LHCN-M2 (cell line): ENCODE measurements at places on chromosomes 11 and 22.

GRCh38 chr11:64124147-64124546 is 41.8 kb downstream of the MACROD1 start:
- DNase-seq = no peak

DNA sequence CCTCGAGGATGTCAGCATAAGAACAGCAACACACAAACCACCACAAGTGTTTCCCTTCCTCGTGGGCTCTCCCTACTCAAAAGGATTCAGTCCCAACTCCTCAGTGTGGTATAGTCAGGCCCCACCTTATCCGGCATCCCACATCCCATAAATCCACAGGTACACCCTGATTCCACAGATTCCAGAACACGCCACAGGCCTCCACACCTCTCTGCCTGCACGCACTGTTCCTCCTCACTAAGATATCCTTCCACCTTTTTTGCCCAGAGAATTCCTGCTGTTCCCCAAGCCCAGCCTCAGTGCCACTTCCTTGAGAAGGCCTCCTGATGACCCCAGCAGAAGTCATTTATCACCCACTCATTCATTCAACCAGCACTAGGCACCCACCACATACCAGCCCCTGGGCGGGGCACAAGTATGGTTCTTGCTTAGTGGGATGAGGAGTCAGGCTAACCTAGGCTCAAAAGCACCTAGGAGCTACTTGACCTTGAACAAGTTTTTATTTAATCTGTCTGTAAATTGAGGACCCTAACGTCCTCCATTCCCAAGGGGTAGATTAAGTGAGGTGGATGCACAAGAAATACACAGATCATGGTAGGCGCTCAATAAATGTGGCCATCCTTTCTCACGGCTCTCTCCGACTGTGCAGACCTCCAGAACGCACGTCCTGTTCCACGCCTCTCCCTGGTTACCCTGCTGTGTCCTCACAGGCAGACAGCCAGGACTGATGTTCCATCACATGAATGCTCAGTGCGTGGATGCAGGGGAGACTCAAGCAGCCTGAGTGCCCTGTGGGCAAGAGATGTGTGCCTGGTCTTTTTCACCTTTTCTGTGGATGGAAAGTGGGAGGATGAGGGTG is 2.1 kb upstream of the KCNJ4 start:
- DNase-seq = no peak

- peak; percentile 39 for DNase-seq
These were observed 486 bp downstream of the CLMP start for GRCh38 chr11:123194337-123195187.

DNA sequence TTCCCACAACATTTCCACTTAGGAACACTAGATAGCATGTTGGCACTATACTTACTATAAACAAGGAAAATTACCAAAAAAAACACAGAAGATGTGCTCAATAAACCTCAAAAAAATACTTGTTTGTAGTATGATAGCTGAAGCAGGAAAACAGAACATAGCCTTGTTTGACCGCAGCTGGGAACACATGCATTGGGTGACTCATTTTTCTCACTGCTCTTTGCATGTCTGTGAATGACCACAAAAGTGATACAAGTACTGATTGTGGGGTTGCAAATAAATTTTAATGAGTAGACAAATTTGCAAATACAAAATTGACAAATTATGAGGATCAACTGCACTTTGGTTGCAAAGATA is 22.8 kb upstream of the GUCY1A2 start:
- DNase-seq = peak; percentile 69

DNA sequence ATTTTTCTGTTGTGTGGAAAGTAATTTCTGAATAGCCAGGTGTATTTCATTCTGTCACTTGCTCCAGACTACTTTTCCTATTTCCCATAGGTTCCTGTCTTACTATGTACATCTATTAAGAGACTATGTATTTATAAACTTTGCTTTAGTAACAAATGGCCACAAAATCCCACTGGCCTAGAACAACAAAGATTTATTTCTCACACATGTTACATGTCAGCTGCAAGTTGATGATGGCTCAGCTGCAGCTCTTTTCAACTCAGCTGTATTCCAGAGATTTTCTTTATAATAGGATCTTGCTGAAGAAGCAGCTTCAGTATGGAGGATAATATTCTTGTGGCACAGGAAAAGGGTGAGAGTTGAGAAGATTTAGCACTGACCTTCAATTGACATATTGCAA is 539.6 kb upstream of the LRRC4C start:
- no peak for DNase-seq

- DNase-seq = no peak
These were observed 8.1 kb downstream of the RIC8A start for GRCh38 chr11:215581-216037.

GRCh38 chr11:85848556-85848955 is 6.6 kb upstream of the CCDC83 start:
- no peak for DNase-seq

- no peak for DNase-seq
These were observed 11.5 kb upstream of the PARVB start for GRCh38 chr22:44012591-44012990.

- no peak for DNase-seq
These were observed 289.6 kb upstream of the B3GAT1 start for GRCh38 chr11:134701564-134702165.

- DNase-seq = no peak
These were observed 55.8 kb upstream of the PRDM11 start for GRCh38 chr11:45090607-45091006.

- DNase-seq = no peak
These were observed 339.1 kb upstream of the API5 start for GRCh38 chr11:42972741-42973140.

DNA sequence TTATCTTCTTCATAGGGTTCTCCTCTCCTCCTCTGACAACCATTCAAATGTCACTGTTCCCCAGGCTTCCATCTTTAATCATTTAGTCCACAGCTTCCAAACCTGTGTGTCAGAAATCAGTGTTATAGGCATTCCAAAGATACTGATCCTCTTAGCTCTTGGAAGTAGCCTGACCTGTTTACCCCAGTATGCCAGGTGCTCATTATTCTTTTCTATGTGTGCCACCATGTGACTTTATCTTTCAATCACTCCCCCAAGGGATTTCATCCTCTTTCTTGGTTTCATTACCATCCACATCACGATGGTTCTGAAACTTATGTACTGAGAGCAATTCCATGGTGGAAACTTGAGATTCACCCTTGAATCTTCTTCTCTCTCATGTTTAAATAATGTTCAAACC is 7.6 kb downstream of the POU2AF2 start:
- DNase-seq = no peak

DNA sequence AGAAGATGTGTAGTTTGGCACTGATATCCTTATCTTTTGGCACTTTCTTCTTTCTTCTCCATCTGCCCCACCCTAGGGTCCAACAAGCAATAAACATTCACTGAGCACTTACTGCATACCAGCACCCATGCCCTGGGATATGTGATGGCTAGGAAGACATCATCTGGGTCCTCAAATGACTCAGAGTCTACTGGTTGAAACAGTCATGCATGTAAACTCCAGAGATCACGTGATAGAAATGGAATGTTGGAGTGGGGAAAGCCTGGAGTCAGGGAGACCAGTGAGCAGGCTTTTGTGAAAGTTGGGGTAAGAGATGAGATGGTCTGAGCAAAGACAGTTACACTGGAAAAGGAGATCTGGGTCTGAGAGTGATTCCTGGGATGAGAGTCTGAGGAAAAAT is 724.9 kb upstream of the TENM4 start:
- DNase-seq = peak; percentile 44

- DNase-seq = no peak
These were observed 92.6 kb downstream of the PKNOX2 start for GRCh38 chr11:125257190-125257579.

- DNase-seq = no peak
These were observed 6.9 kb downstream of the MCAT start for GRCh38 chr22:43136255-43136654.

- no peak for DNase-seq
These were observed 17.2 kb downstream of the AP2A2 start for GRCh38 chr11:942823-943222.

DNA sequence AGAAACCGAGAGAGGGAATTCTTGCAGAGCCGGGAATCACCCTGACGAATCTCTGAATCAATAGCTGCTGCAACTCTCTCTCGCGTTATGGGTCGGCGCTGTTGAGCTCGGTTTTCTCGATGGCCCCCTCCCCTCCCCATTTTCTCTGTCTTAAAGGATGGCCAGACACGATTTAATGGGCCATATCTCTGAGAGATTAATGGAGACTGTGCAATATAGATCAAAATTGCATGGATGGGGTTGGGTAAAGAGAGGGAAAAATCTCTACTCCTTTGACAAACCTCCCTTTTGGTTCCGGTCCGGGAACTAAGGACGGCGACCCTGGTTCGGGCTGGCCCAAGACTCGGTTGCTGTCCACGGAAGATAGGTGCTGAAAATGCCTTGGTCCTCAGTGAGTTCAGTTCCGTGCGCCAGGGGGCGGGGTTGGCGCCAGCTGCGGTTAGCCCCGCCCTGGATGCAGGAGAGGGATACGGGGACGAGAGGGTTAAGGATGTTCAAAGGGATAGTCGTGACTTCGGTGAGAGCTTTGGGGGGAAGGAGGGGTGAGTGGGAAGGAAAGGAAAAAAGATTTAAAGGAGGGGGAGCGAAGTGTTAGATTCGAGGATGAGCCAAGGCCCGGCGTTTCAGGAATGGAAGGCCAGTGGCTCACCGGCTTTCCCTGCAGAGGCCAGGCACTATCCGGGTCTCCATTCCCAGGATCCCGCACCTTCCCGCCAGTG is 103.6 kb upstream of the HSD17B12 start:
- peak; percentile 46 for DNase-seq

DNA sequence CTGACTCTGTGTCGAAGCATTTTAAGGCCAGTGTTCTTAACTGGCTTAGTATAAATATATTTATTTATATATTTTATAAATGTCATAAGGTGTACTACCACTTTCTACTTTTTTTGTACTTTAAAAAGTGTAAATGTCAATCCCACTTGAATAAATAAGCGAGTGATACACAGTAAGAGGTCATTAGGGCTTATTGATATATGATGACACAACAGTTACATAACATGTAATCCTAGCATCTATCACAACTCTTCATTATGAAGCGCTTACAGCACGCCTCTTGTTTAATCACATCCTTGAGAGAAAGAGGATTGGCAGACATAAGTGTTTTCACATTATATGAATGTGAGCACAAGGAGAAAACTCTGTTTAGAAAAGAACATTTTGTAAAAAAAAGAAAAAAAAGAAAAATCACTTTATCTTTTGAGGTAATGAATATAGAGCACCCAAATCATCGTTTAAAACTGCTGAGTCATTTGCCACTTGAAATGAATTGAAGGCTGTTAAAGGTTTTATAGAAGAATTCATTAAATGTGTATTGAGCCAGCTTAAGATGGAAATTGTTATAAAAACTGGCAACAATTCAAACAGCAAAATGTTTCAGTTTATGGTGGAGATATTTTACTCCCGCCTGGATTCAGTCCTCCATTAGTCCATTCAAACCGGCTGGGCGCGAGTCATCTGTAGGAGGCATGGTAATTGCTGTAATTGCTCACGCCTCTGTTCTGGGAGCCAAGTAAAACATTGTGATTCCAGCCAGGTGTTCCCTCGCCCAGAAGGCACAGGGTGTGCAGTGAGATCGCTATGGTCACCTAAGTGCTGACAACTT is 627.3 kb upstream of the KIRREL3 start:
- DNase-seq = no peak
